ENCODE measurements at places on chromosomes 4 and X.
A peak's percentile ranks its signal among the peaks of the same experiment; 100 is the strongest.

DNA sequence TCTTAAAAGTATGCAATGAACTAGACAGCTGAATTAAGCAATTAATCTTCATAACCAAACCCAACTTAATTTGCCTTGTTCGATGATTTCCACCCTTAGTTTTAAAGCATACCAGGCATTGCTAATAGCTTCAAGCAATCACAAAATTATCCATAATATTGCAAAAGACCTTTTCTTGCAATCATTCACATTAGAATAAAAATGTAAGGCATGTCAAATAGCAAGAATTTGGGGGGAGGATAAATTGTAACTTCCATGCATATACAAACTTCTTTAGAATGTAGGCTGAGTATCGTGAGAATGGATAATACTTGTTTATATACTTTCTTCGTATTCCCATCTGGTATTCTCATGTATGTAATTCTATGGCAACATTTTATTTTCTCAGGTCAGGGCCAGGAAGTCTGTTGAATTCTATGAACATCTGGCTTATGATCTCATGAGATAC lies 28.7 kb upstream of the BMP2K start:
- no peak for DNase-seq

- no peak for DNase-seq
Observed at GRCh38 chr4:158877069-158877468, 108.2 kb downstream of the FNIP2 start.

DNA sequence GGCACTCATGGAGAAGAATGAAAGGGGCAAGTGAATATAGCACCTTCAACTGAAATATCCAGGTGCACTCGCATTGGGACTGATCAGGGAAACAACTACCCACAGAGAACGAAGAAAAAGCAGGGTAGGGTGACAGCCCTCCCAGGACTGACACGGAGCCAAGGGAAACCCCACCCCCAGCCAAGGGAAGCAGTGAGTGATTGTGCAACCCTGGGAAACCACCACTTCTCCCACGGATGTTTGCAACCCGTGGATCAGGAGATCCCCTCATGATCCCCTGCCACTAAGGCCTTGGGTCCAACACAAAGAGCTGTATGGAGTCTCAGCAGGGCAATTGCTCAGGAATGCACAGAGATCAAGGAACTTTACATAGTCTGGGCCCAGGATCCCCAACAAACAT lies 158.5 kb upstream of the HCCS start:
- DNase-seq = no peak

DNA sequence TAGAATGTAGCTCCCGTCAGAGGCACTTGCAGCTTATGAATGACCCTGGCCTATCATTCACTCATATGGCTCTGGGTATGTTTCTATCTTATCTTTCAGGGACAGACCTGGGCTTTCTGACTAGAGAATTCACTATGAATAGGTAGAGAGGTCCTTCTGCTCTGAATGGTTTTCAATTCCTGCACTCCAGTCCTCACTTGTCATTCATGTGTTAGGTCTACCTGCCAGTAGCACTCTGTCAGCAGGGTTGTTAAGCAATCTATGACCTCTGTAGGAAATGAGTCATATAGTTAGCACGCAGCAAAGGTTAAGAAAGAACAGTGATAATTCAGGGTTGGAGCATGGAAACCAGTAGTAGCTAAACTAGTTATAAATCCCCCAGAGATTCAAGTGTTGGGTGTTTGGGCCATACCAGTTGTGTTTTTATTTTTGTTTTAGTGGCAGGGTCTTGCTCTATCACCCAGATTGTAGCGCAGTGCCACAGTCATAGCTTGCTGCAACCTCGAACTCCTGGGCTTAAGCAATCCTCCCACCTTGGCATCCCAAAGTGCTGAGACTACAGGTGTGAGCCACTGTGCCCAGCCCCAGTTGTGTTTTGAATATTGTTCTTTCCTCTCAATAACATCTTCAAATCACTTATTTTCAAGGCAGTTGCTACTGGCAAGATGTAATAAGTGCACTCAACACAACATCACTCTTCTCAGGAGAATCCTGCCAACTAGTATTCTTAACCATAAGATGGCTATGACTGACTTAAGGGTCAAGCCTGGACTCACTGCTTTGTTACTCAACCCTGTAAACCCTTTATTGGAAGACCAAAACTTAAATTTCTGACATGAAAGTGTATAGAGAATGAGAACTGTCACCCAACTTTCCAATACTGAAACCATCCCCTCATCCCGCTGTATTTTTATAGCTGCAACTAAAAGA lies 25.1 kb downstream of the ARL13A start:
- no peak for DNase-seq

GRCh38 chr4:166091912-166092510 lies 219.0 kb downstream of the TLL1 start:
- DNase-seq = peak; percentile 64

GRCh38 chrX:56368962-56369361 lies 136.8 kb downstream of the KLF8 start:
- no peak for DNase-seq

- no peak for DNase-seq
Observed at GRCh38 chr4:163107754-163108153, 58.9 kb downstream of the NAF1 start.

GRCh38 chr4:20641976-20642375 lies 58.3 kb upstream of the PACRGL start:
- DNase-seq = no peak

DNA sequence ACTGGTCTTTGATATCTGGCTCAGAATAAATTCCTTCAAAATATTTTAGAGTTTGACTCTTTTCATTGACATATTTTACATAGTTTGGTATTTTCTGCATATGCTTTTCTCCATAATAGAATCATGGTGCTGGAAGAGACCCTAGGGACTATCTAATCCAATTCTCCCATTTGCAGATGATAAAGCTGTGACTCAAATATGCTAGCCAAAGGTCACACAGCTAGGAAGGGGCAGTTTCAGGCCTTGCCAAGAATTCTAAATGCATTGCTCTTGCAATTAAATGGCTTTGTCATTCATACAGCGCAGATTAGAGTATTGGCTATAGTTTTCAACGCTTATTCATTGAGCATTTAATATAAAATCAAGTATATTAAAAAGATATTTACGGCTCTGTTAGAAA lies 374.1 kb upstream of the RASGEF1B start:
- no peak for DNase-seq

GRCh38 chr4:140725556-140725955 lies 30.6 kb downstream of the TBC1D9 start:
- DNase-seq = no peak
